ENCODE measurements at places on chromosomes 4 and X.

- H3K27me3 ChIP-seq = no peaks in the 10 kb centered on the region
- H3K27ac ChIP-seq = no peak overlapping the region
- H3K36me3 ChIP-seq = no peaks in the 10 kb centered on the region
- DNase-seq = no peak
- H3K4me3 ChIP-seq = no peak overlapping the region
Measured at GRCh38 chrX:129318375-129318774, 204.9 kb downstream of the SMARCA1 start.

GRCh38 chrX:45952030-45952429 lies 593.2 kb downstream of the ZNF674 start:
- 0 out of 2 replicates have a peak, but pooled peaks cover 4% of the 10 kb centered on the region for H3K4me1 ChIP-seq
- DNase-seq = peak; percentile 38
- no peak overlapping the region for H3K27ac ChIP-seq
- H3K36me3 ChIP-seq = no peaks in the 10 kb centered on the region

GRCh38 chr4:791252-791897 lies 34.6 kb downstream of the CPLX1 start:
- H3K27me3 ChIP-seq = peaks cover 10% of the 10 kb centered on the region
- H3K4me1 ChIP-seq = no peaks in the 10 kb centered on the region
- no peak overlapping the region for H3K27ac ChIP-seq
- no peak overlapping the region for H3K4me3 ChIP-seq
- peaks cover 1% of the 10 kb centered on the region for H3K36me3 ChIP-seq

DNA sequence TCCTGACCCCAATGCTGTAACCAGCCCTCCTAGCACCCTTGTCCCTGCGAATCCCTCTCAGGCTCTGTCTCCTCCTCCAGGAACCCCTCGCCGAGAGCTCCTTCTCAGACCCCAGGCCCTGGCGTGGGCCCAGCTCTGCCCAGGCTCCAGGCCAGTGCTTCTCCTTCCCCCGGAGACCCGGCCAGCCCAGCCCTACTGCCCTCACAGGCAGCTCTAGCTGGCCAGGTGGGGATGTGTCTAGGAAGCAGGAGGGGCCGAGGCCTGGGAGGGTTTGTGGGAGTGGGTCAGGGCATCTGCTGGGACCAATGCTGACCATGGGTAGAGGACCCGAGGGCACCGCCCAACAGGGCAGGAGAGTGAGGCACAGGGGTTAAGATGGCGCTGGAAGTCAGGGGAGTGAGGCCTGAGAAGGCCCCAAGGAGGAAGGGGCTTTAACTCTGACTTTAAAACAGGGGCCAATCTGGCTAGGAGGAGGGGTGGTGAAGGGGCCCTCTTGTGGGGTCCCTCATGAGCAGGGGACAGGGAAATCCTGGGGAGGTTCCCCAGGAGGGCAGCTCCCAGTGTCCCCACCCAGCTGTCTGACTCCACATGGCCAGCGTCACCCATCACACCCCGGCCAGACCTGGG lies 64.7 kb upstream of the NKX1-1 start:
- peaks cover 10% of the 10 kb centered on the region for H3K36me3 ChIP-seq
- H3K4me1 ChIP-seq = no peaks in the 10 kb centered on the region
- no peak for DNase-seq
- H3K27ac ChIP-seq = no peak overlapping the region
- H3K27me3 ChIP-seq = peaks cover 4% of the 10 kb centered on the region
- no peak overlapping the region for H3K4me3 ChIP-seq

GRCh38 chr4:132396636-132397035 lies 752.5 kb upstream of the PCDH10 start:
- no peaks in the 10 kb centered on the region for H3K4me1 ChIP-seq
- H3K4me3 ChIP-seq = no peak overlapping the region

GRCh38 chr4:80386281-80386886 lies 50.9 kb downstream of the CFAP299 start:
- H3K4me1 ChIP-seq = no peaks in the 10 kb centered on the region
- H3K4me3 ChIP-seq = no peak overlapping the region
- no peaks in the 10 kb centered on the region for H3K36me3 ChIP-seq
- no peak overlapping the region for H3K27ac ChIP-seq
- no peaks in the 10 kb centered on the region for H3K27me3 ChIP-seq

GRCh38 chrX:44456685-44457084 lies 86.0 kb downstream of the FUNDC1 start:
- H3K4me1 ChIP-seq = no peaks in the 10 kb centered on the region
- H3K36me3 ChIP-seq = no peaks in the 10 kb centered on the region
- H3K27ac ChIP-seq = no peak overlapping the region
- DNase-seq = no peak
- no peaks in the 10 kb centered on the region for H3K27me3 ChIP-seq

DNA sequence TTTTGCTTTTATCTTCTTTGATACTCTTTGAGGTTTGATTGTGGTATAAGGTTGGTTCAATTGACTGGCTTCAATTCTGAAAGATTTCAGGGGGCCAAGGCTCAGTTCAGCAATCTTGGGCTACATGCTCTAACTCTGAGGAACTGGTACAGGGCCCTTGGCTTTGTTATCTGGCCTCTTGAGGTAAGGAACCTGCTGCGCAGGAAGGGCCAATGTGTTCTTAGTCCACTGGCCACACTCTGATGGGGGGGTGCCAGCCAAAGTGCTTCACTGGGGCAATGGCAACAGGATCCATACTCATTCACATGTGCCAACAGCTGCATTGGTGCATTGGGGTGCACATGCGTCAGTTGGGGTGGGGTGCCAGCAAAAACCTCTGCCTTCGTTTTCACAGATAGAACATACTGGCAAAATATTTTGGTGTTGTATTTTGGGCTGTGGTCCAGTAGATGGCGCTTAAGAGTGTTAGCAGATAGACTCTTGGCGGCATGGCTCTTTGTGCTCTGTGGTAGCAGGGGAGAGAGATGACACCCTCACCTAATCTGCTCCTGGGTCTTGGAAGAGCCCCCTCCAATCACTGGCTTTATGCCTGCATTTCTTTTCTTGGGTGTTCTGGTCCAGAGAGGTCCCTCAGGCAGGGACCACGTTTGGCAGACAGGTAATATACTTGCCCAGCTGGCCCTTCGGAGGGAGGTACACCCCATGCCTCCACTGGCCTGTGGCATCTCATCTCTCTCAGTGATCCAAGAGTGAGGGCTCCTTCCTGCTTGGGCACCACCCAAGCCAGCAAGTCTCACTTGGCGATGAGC lies 42.9 kb downstream of the NDST3 start:
- no peaks in the 10 kb centered on the region for H3K4me1 ChIP-seq
- peak; percentile 69 for DNase-seq
- no peak overlapping the region for H3K27ac ChIP-seq
- H3K36me3 ChIP-seq = no peaks in the 10 kb centered on the region
- H3K4me3 ChIP-seq = no peak overlapping the region

DNA sequence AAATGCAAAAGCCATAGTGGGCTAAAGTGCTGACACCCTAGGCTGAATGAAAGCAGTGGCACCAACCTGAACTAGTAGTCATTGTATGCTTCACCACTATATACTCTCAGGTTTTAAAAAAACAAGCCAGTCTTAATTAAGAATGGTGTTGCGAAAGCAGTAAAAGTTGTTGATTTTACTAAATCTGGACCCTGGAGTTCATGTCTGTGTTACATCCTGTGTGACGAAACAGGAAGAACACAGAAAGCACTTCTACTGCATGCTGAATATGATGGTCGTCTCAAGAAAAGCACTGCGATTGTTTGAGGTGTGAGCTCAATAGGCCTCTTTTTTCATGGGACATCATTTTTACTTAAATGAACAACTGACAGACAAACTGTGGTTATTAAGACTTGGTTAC lies 24.2 kb upstream of the GDPD2 start:
- no peak for DNase-seq
- no peaks in the 10 kb centered on the region for H3K27me3 ChIP-seq
- H3K27ac ChIP-seq = no peak overlapping the region
- H3K4me1 ChIP-seq = no peaks in the 10 kb centered on the region
- no peak overlapping the region for H3K4me3 ChIP-seq

DNA sequence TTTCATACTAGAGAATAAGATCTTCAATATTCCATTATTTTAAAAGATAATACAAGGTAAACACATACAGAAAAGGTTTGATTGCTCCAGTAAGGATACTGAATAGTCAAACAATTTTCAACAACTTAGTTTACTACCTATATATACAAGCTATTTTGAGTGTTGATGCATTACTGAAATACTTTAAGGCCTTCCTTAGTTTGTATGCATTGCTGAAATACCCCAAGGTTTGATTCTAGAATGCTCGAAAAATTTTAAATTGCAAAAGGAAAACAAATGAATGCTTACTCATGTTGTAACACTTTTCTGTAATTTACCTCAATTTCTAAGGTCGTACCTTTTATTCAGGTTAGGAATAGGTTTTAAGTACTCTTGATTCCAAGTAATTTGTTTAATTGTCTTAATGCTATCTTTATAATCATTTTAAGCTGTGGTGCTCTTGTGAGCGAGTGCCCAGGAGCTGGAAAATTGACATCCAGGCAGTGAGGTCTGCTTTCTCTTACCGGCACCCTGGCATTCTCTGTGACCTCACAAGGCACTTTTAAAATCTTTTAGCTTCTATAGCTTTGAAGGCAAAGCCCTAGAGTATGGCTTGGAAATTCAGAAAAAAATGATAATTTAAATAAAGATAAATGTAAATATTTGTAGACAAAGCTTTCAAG lies 114.0 kb downstream of the BMPR1B start:
- H3K4me3 ChIP-seq = no peak overlapping the region
- no peak overlapping the region for H3K27ac ChIP-seq
- H3K4me1 ChIP-seq = no peaks in the 10 kb centered on the region
- H3K36me3 ChIP-seq = no peaks in the 10 kb centered on the region
- no peaks in the 10 kb centered on the region for H3K27me3 ChIP-seq
- no peak for DNase-seq

GRCh38 chr4:19774690-19775256 lies 476.9 kb upstream of the SLIT2 start:
- DNase-seq = no peak
- no peaks in the 10 kb centered on the region for H3K36me3 ChIP-seq
- H3K4me3 ChIP-seq = no peak overlapping the region

All from H9 (cell line).